DND-41 (cell line): ENCODE measurements at places on chromosomes 6 and 20.

GRCh38 chr6:15342114-15342513, 96.2 kb downstream of the JARID2 start:
- DNase-seq, result no peak

GRCh38 chr6:16844183-16844582, 82.9 kb upstream of the ATXN1 start:
- DNase-seq, result no peak

- no peak for DNase-seq
These were observed 4.3 kb downstream of the PREX1 start for GRCh38 chr20:48823476-48823875.

DNA sequence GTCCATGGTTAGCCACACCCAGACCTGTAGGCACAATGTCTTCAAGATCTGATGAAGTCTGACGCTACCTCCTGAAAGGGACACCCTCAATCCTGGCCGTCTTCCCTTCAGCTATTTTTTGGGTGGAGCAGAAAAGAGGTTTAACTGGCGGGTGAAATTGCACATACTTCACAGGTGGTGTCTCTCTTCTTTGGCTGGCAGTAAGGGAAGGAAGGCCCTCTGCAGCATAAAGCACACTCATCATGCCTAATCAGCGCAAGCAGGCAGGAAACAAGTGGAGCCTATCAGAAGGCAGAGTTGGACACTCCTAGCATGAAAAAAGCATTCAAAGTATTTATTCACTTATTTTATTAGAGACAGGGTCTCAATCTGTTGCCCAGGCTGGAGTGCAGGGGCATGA, 32.9 kb downstream of the PNLDC1 start:
- DNase-seq, result no peak

GRCh38 chr6:169168706-169169105, 84.9 kb downstream of the THBS2 start:
- DNase-seq, result no peak

DNA sequence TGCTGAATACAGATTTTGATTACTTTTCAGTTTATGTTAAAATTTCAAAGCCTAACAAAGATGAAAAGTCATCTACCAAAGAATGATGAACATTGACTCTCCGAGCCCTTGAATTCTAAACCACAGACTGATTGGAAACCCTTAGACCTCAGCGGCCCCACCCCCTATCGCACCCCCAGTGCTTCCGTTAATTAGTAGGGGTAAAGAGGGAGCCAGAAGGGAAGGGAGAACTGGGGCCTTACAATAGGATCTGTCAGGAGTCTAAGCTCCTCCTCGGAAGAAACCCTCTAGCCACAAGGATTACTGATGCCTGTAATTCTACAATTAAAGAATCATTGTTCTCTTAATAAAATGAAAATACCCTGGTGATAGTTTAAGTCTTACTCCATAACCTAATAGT, 79.7 kb upstream of the JARID2 start:
- DNase-seq, result no peak

- no peak for DNase-seq
These were observed 346.7 kb downstream of the CDH26 start for GRCh38 chr20:60304931-60305330.

DNA sequence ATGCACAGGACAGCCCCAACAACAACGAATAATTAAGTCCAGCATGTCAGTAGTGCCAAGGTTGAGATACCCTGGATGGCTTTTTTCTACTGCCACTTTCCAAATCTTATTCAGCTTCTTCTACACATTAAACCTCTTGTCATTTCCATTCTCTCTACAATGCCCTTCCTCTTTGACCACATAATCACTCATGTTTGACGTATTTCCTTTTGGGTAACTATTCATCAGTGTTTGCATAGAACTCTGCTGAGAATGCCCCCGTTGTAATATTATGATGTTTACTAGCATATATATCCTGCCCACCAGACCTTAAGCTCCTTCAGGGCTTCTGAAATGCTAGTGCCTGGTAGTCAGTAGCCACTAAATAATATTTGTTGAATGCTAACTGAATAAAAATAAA, 515.3 kb upstream of the RNF217 start:
- DNase-seq, result no peak

GRCh38 chr6:109239160-109239559, 143.1 kb downstream of the CD164 start:
- no peak for DNase-seq

- DNase-seq, result no peak
These were observed 7.8 kb downstream of the CUL9 start for GRCh38 chr6:43189776-43190304.

DNA sequence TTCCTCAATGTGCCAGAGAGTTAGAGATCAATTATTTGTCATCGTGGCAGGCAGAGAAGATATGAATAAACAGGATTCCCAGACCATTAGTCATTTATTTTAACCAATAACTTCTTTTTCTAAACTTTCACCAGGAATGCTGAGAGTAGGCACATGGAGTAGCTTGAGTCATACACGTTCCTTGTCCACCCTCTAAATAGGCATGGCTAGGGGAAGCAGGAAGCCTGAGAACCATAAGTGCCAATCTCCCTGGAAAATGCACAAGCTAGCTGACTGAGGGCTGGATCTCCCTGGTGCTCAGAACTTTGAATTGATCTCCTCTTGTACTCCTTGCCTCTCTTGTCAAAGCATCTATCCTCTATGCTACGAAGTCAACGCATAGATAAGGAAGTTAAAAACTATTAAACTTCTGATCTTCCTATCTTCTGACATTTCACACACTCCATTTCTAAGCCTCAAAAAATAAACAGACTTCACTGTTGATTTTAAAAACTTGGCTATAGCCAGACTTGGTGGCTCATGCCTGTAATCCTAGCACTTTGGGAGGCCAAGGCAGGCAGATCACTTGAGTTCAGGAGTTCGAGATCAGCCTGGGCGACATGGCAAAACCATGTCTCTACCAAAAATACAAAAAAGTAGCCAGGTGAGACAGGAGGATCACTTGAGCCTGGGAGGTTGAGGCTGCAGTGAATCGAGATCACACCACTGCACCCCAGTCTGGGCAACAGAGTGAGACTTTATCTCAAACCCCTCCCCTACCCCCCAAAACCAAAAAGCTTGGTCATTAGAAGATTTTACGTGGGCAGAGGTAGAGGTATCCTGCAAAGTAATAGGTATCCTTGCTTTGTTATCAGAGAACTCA, 11.8 kb downstream of the ADTRP start:
- no peak for DNase-seq

GRCh38 chr6:108689272-108690161, 128.8 kb downstream of the FOXO3 start:
- no peak for DNase-seq

- no peak for DNase-seq
These were observed 119.0 kb downstream of the ADGRG6 start for GRCh38 chr6:142420802-142421201.

- no peak for DNase-seq
These were observed 93.3 kb upstream of the GCM1 start for GRCh38 chr6:53241938-53242337.

DNA sequence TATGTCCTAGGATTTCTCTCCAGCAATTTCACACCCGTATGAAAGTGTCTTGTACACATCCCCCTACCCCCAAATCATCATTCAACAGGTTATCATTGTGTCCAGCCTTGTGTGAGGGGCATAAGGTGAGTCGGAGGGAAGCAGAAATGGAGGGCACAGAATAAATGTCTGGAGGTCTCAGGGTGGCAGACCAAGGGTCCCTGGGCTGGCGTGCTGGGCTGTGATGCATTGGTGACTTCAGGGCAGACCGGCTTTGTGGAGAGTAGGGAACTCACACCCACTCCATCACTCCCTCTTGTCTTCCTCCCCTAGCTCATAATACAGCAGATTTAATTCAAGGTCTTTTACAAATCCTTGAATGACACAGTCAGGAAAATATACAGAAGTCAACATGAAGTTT, 191.7 kb upstream of the PMEPA1 start:
- DNase-seq, result no peak

DNA sequence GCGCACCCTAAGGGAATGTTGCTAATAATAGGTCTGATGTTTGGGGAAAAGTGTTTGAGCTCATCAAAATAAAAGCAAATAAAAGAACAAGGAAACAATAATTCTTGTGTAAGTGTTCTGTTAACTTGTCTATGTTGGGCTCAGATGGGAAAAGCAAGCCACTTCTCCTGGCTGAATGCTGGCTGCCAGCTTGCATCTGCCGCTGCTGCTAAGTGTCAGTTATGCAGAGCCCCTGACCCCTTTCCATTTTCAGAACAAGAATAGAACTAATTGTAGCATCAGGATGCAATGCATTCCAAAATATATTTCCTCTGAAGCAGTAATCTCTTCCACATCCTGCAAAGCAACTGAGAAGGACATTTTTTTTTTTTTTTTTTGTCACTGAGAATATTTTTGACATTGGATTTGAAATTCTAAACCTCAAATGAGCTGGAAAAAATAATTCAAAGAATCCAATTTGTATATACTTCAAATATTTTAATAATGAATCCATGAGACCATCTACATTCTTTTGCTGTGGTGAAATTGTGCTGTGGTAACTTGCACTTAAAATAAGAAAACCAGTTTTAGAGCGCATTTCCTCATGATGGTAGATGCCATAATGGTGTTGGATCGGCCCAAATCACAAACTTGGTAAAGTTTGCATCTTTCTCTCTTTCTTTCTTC, 43.9 kb upstream of the DEK start:
- DNase-seq, result no peak

DNA sequence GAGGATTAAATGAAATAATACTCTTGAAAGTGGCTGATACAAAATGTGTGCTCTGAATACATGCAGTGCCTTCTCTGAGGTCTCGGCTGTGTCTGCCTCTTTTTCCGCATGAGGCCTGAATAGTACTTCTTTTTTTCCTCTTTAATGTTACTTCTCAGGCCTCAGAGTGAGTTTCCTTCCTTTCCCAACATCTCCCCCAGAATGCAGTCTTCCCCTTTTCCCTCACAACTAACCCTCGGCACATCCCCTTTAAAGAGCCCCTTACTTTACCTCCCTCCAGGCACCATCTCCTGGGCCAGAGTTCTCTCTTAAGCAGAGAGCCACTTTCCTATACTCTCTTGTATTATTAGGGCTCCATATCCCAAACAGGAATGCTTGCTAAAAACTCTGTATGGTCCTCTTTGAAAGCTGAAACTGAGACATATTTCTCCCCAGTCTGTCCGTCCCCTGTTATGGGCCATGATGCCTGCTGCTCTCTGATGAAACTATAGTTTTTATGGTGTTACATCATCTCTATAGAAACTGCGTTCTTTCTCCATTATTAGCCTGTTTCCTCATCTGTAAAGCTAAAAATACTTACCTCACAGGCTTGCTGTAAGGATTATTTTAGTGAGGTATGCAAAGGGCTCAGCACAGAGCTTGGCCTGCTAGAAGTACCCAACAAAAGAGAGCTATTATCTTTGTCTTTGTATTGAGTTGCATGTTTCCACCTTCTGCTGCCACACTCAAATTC, 2.3 kb downstream of the PLAGL2 start:
- DNase-seq, result no peak

- DNase-seq, result peak; percentile 18
These were observed 174.4 kb downstream of the SYNE1 start for GRCh38 chr6:152462716-152463115.

DNA sequence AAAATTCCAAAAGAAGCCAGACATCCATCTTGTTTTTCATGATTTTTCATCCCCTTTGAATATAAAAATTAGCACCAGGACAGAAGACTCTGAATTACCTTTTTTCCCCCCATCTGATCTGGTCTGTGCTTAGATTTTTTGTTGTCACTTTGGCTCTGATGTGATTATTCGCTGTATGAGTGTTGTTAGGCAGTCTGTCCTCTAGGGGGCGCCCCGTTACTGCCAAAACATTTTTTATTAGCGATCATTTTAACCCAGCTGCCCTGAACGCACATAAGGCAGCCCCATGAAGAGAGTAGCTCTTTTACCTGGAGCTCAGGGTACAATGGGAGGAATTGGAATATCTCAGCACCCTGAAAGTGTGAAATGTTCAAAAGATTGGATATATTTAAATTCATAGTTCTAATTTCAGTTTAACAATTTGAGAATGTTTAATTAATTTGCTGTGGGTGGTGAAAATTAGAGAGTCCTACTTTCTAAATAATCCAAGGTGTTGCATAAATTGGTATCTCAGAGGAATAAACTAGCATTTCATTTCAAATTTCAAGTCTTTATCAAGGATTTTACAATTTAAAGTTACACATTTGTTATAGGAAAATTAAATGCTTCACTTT, 60.8 kb downstream of the PRPH2 start:
- DNase-seq, result peak; percentile 81

DNA sequence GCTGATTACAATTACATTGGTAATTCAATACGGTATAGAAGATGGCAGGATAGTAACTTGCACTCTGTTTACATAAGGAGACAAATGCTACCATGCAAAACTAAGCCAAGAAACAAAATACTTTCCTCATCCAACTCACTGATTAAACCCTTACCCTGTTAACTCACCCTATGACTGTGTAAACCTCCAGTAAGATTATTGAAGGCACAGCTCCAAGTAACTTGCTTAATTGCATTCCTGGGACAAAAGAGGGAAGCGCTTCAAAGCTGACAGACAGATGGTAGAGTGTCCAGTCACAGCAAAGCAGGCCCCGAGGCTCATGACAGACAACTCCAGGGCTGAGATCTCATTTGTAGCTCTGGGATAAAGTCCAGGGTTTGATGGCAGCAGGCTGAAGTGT, 6.9 kb upstream of the KIF16B start:
- DNase-seq, result no peak

DNA sequence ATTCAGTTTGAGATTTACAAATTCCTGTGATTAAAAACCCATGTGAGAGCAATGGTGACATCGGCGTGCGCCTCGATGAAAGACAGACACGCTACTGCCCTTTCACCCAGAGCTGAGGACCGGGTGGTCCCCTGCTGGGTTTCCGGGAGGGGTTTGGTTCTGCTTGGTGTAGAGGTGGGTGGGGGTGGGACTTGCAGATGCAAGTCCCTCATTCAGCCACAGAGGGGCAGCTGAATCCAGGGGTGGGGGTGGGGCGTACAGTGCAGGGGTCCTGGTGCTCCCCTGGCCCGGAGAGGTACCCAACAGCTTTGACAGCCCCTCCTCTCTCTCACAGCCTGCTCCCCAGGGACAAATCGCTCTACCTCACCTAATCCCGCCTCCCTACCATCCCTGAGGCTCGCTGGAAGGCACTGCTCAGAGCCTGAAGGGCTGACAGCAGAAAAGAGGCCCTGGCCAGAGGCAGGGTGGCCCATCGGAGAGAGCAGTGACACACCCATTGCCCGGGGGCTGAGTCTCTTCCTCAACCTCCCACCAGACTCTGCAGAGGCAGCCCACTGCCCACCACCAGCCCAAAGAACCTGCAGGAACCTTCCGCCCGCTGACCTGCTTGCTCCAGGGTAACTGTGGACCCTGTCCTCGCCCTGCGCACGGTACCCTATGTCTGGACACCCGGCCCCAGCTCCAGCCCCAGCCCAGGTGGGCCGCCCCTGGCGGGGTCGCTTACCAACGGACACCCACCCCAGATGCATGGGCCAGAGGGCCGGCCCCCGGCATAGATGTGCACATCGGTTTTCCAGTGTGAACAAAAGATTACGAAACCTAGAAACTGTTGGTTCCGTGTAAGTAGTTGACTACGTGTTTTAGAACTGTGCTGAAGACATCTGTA, 118.4 kb downstream of the JPH2 start:
- DNase-seq, result peak; percentile 47

GRCh38 chr6:12009180-12009685, 2.9 kb upstream of the HIVEP1 start:
- no peak for DNase-seq
